ENCODE measurements at places on chromosomes 3 and 15.

- no peak for DNase-seq
Measured at GRCh38 chr15:93165734-93166470, 76.9 kb upstream of the RGMA start.

DNA sequence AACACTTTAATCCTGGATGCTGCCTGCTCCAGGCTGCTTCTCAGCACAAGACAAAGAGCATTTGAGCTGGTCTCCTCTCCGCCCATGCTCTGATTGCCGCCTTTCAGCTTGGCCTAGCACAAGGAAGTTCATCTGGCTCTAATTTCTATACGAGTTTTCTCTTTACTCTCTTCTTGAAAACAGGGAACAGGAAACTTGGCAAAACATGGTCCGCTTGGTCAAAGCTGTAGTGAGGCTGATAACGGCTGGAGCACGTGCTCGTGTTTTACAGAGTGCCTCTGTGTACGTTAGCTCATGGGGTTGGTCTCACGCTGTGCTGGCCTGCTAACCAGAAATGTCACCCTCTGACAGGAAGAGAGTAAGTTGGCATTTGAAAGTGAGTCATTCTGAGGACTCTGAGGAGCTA lies 19.2 kb downstream of the RARRES1 start:
- no peak for DNase-seq

GRCh38 chr3:177135841-177136492 lies 61.3 kb downstream of the TBL1XR1 start:
- DNase-seq, result no peak

GRCh38 chr3:168959731-168960130 lies 703.8 kb downstream of the MECOM start:
- no peak for DNase-seq

- DNase-seq, result no peak
Measured at GRCh38 chr3:77562089-77562488, 522.2 kb downstream of the ROBO2 start.

- no peak for DNase-seq
Measured at GRCh38 chr3:150447084-150447483, 39.0 kb downstream of the TSC22D2 start.

DNA sequence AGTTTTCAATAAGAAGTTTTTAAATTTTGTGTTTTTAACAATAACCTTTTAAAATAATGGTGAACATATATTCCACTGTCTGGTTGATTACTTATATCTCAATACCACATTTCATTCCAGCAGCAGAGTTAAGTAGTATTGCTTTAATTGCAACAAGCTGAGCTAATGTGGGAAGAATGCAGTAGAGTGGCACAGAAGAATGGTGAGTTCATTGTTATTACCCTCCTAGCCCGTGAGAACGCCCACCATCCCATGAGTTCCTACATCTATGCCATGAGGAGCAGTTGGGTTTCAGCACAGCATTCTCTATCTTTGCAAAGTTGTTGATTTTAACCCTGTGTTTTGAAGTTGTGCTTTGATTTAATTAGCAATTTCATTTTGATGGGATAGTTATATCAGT lies 17.8 kb upstream of the NR2E3 start:
- no peak for DNase-seq

DNA sequence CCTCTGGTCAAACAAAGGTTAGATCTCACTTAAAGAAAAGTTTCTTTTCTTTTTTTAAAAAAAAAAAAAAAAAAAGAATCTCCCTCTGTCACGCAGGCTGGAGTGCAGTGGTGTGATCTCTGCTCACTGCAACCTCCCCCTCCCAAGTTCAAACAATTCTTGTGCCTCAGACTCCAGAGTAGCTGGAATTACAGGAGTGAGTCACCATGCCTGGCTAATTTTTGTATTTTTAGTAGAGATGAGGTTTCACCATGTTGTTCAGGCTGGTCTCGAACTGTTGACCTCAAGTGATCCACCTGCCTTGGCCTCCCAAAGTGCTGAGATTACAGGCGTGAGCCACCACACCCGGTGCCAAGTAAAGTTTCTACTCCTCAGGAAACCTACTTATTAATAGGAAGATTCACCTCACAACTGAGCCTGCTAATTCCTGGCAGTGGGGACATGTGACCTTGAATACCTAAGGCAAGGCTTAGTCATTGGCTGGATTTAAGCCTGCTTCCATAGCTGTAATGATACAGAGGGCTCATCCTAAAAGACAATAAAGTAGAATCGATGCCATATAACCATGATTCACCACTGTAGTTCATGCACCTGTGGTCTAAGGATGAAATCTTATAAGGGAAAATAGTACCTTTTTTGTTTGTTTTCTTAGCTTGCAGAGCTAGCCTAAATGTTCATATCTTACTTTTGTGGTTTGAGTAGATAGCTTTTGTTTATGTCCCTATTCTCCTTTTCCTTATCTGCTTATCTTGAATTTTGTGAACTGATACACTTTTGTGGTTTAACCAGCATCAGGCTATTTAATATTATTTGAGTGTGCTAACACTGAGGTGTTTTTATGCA lies 24.8 kb upstream of the RBMS3 start:
- DNase-seq, result no peak

- no peak for DNase-seq
Measured at GRCh38 chr3:4404881-4405280, 62.2 kb downstream of the SUMF1 start.

GRCh38 chr3:50666837-50667236 lies 7.9 kb upstream of the DOCK3 start:
- no peak for DNase-seq

DNA sequence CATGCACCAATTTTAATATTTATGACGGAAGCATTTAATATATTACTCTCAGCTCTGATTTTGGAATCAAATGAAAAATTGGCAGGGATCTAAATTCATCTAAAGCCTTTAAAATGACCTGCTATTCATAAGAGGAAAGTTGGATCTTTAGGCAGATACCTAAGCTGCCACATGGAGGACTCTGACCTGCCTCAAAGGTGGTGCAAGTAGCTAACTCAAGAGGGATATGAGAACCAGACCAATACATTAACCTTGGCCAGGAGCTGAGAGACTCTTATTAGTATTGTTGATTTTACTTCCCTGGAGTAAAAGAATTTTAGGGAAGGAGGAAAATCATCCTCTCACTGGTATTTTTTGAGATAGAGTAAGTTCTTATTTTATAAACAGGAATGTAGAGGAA lies 17.7 kb downstream of the ZNF654 start:
- no peak for DNase-seq

DNA sequence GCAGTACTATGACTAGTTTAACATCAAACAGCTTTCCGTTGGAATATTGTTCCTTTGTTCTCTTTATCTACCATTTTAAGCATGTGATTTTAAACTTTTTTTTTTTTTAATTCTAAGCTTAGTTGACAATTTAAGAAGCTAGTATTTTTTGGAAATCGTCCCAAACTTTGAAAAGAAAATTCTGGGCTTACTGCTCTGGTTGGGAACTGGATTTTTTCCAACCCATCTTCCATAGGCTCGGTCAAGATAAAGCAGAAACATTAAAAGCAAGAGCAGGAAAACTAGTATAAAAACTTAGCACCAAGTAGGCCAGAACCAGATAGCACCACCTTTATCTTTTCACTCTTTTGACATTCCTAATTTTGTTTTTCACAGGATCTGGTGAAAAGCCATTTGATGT lies 49.9 kb downstream of the TSC22D2 start:
- DNase-seq, result no peak

DNA sequence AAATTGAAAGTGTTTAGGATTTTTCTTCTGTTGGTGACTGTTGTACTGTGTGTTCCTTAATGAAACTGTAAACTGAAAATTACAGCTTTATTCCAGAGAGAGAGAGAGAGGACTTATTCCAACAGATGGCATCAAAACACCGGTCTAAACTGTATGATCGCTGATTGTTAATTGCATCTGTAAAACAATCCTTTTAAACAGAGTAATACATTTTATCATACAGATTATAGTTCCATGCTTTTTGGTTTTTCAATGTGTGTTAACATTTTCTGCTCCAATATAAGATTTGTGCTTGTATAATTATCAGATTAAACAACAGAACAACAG lies 289.7 kb upstream of the DNAJC19 start:
- no peak for DNase-seq

DNA sequence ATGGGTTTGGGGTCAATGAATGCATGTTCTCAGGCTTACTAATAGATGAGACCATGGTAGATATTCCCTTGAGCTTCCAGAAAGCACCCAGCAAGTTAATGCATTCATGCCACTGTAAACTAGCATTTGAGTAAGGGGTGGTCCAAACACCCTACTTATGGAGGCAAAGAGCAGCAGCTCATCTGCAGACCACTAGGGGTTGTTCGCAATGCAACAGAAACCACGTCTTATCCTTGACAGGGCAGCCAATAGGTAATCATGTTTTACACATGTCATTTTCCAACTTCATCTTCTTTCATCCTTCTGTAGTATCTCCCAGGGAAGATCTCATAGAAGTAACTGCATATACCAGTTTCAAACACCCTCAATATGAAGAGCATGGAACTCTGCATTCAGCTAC lies 330.2 kb downstream of the RORA start:
- no peak for DNase-seq

GRCh38 chr3:11154036-11154952 lies at the start of gene HRH1:
Gene HRH1 (plus strand): TSS chr3:11154493. CDS start chr3:11259038, 104,545 bp downstream.
- peak; percentile 12 for DNase-seq

DNA sequence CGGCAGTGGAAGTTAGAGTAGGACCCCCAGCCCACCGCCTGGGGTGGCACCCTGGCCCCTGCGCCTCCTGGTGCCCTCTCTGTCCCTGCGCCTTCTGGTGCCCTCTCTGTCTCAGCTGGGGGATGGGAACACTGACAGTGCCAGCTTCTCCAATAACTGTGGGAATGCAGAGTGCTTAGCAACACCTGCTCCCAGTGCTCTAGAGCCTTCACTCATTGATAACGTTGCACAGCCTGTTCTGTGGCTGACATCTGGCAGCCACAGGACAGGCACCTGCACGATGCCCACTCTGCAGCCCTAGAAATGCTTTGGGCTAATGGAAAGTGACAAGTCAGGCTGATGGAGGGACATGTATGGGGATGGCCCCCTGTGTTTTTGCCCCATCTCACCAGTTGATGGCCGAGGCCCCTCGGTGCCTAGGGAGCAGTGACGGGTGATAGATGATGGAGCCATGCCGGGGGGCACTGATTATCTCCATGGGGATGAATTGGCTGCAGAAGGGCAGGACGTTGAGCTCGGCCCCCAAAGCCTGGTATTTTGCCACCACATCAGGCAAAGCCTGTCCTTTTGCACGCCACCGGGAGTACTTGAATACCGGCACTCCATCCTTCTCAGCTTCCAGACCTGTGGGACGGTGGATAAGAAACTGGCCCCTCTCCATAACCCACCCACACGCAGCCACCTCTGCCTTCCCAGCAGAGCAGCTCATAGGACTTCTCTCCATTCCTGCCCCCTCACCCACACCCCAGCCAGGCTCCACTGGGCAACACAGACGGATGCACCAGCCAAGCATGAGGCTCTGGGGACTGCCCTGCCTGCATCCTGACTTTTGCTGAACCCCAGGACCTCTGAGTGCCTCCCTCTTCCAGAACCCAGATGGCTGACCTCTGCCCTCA lies 22.1 kb downstream of the ALDH1L1 start:
- DNase-seq, result no peak

DNA sequence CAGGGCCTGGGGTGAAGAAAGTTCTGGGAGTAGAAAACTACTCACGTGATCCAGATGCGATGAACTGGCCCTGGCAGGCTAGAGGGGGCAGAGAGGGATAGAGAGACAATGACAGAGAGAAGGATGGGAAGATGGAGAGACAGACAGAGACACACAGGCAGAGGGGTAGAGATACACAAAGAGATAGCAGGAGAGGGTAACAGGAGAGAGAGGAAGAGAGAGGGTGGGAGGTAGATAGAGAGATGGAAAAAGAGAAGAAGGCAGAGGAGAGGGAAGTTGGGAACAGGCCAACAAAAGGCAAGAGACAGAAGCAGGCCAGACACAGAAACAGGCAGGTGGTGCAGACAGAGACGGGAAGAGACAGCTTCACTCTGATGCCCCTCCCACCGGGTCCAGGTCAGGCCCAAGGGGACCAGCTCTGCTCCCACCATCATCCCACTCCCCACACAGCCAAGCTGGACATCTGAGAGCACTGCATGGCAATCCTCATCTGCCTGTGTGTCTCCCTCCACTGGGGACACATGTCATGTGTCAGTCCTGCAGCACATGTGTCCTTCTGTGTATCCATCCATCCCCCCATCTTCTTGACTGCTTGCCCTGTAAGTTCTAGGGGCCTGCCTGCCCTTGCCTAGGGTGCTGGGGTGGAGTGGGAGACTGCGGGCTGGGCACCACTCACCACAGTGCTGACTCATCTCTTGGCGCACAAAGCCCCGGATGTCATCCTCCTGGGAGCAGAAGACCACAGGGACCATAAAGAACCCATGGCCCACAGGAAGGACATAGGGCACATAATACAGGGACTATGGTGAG lies 2.2 kb upstream of the UCN2 start:
- no peak for DNase-seq

Data from progenitor cell of endocrine pancreas (in vitro differentiated cells).